ENCODE measurements at places on chromosomes 2 and 18. TPM values are rescaled to one million over a fixed set of nuclear protein-coding genes. Genes with fewer than 3 reads are reported as not detected.

DNA sequence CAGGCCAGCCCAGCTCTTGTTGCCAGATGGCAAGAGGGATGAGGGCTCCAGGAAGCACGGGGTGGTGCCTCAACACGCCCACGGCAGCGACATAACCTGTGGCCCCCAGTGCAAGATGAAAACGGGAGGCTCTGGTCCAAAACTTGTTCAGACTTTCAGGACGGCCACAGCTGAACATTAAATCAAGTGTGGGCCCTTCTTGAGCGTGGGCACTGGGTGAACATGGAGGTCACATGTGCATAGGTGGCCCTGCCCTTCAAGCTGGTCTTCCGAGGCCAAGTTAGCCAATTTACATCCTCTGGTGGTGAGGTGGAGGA, 77.5 kb downstream of the NDUFA10 start:
- no peak for DNase-seq

GRCh38 chr18:75607701-75608100, 180.2 kb upstream of the SMIM21 start:
- no peak for DNase-seq

- DNase-seq: no peak
These were observed 150.1 kb upstream of the CCDC150 start for GRCh38 chr2:196489371-196489770.

DNA sequence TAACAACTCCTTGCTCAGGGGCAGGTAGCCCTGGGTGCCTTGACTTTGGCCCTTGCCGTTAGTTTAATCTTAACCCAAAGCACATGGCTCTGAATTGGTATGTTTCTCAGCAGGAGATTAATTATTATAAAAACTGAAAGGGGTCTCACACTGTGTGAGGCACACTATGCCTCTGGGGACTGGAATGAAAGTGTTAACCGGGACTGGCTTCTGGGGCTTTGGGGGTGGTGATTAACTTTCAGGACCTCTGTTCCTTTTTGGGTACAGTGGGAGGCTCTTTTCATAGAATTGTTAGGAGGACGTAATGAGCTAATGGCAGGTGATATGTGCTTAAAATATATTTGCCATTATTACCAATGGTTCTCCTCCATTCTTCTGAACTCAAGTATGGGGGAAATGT, 5.1 kb downstream of the MERTK start:
- DNase-seq: no peak

DNA sequence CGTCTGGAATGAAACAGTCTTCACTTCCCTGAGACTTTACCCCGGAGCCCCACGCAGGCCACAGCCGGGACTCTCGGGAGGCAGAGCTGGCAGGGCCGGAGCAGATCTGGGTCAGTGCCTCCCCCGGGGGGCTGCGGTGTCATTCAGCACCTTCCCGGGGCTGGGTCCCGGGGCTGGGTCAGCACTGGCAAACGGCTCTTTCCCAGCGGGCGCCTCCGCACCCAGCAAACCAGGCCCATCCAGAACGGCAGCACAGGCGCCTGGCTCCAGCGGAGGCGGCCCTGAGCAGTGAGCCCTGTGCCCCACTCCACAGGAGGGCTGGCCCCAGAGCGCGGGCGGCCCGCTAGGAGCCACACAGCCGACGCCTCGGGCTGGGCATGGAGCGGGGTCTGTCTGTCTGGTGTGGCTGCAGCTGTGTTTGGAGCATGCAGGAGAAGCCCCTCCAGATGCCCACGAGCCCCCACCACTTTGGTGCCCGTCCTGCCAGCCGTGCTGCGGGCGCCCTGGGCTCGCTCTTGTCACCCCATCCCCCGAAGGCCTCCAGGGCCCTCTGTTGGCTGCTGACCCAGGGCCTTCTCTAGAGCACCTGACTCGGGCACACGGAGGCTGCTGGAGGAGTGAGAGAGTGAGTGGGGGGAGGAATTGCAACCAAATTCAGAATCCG, 132.1 kb upstream of the CTDP1 start:
- DNase-seq: no peak

DNA sequence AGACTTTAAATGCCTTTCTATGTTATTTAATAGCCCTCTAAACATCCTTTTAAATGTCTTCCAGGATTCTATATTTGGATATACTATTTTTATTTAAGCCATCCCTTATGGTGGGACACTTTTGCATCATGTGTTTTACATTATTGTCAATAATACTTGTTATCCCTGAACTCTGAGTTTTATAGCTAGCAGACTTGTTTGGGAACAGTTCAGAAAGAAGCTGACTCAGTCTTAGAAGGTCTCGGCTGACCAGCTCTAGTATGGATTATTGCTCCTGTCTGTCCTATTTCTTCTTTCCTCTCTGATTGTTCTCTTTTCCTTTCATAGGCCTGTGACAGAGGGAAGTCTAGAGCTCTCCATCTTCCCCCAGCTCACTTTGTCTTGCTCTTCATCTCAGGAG, 77.3 kb upstream of the CXCR4 start:
- DNase-seq: no peak

DNA sequence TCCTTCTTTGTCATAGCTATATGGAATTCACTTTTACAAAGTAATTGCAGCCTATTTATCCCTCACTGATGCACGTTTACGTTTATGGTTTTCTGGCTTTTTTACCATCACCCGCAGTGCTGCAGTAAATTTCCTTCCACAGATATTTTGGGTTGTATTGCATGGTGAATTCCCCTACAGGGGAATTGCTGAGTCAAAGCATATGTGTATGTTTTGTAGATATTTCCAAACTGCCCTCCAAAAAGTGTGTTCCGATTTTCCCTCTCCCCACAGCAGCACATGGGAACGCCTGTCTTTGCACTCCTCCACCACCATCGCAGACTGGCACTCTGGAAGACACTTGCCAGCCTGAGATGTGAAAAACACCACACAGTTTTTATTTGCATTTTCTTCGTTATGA, 80.6 kb upstream of the UXS1 start:
- no peak for DNase-seq

DNA sequence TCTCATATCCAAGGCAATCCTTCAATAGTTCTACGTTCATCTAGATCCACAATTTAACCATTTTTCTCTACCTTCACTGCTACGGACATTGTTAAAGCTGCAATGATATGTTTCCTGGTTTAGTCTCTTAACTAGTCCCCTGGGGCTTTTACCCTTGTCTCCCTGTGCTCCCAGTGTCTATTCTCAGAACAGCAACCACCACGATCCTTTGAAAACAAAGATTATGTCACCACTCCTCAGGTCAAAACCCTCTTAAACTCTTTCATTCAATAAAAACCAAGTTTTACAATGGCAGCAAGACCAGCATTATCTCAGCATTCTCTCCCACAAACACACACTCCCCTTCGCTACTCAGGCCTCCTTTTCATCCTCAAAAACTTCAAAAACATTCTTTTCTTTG, 298.2 kb upstream of the CHST9 start:
- DNase-seq: no peak

GRCh38 chr18:50527636-50528307, 32.1 kb upstream of the MAPK4 start:
- peak; percentile 61 for DNase-seq

GRCh38 chr2:96117701-96118588, 1.6 kb upstream of the ADRA2B start:
- no peak for DNase-seq

The GGCX gene
- 12.2 TPM for total RNA-seq

The REG1B gene
- not detected for total RNA-seq

The TUBB8B gene
- total RNA-seq: not detected

The ASPRV1 gene
- 6.4 TPM for total RNA-seq

The BIN1 gene
- total RNA-seq: 45.1 TPM
